T1000 (cell line): ENCODE measurements at places on chromosomes 11 and 22.

GRCh38 chr11:62081378-62082291 is 42.2 kb upstream of the INCENP start:
- DNase-seq: peak; percentile 71

DNA sequence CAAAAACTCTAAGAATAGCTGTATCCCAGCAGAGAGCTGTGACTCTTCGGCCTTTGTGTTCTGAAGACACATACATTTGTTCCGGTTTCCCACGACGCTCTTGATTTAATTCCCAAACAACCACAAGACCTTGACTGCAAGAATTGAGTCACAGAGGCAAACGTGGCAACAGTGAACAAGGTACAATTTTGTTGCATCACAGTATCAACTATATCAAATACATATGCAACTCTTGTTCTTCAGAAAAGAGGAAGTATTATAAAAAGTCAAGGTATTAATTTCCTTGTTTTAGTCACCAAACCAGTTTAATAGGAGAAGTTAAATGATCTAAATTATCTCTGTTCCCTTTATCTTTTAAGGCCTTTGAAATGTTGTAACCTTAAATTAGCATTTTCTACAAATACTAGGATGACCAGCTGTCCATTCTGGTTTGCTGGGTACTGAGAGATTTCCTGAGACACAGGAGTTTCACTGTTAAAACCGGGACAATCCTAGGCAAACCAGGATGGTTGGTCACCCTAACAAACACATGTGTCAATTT is 11.1 kb downstream of the HPS5 start:
- DNase-seq: no peak

DNA sequence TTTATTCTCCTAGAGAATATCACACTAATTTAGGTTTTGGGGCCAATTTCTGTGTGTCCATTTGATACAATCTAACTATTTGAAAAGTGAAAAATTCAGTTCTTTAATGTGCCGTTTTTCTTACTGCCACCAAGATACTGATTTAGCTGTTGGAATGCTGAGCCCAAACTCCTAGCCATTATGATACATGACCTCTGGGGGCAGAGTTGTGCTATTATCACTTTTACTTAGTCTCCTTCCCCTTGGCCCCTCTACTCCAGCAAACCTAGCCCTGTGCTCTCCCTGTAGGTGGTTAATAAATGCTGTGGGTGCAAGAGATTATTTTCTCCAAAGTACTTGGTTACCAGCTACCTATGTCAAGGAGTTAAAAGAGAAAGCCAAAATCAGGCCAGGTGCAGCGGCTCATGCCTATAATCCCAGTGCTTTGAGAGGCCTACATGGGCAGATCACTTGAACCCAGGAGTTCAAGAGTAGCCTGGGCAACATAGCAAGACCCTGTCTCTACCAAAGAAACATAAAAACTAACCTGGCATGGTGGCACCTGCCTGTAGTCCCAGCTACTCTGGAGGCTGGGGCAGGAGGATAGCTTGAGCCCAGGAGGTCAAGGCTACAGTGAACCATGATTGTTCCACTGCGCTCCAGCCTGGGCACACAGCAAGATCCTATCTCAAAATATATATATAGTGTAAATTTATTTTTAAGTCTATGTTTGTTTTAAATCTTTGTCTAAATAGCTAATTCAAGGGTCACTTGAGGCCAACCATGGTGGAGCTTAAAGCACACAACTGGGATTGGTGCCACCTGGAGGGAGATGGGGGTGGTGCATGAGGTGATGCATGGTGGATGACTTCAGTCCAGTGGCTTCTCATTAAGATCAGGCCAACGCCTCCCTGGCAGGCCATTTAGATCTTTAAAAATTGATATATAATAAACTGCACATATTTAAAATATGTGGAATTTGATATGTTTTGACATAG is 193.2 kb upstream of the PLET1 start:
- no peak for DNase-seq

DNA sequence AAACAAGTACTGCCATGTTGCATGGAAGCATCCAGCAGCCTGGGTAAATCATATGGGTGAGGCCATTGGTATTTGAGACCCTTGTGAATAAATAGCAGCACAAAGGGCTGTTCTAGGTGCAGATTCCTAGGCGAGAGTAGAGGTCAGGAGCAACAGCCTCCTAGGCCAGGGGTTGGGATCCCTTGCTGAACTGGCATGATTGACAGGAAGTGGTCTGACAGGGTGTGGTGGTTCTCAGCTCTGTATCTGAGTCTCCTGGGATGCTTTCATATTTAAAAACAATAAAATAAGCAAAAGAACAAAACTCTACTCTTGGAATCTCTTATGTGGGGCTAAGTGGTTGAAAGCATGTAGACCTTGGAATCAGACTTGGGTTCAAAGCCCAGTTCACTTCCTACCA is 35.8 kb downstream of the INSC start:
- no peak for DNase-seq

DNA sequence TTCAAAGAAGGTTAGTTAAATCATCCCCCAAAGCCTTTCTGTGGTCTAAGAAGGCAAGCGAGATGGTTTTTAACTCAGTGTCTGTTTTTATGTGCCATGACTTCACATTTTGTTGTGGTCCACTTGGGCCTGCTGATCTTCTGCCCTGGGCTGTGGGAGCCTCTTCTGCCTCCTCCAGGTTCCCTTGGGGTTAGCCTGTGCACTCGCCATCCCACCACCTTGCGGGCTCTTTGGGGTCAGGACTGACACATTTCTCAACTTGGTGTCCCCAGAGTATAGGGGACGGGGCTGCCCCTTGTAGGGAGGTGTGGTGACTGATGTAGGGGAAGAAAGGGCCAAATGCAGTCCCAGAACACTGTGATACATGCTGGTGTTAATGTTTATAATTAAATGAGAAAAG is 207.0 kb downstream of the TBC1D22A start:
- DNase-seq: no peak

GRCh38 chr11:78046486-78046854 is 17.2 kb upstream of the THRSP start:
- DNase-seq: no peak

DNA sequence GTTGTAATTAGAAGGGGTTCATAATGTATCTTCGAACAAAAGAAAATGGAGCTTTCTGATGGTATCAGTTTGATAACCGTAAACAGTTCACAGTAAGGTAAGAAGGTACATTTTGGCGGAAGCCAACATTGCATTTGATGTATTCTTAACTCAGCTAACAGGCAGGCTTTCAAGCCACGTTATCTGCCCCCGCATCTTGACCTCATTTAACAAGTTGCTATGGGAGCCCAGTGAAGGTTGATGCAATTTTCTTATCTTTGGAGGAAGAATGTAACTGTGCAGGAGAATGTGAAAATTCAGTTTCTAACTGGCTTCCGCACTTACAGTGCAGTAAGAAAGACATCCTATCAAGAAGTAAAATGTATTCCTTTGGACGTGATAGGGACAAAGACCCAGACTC is 110.6 kb downstream of the ETS1 start:
- DNase-seq: no peak

DNA sequence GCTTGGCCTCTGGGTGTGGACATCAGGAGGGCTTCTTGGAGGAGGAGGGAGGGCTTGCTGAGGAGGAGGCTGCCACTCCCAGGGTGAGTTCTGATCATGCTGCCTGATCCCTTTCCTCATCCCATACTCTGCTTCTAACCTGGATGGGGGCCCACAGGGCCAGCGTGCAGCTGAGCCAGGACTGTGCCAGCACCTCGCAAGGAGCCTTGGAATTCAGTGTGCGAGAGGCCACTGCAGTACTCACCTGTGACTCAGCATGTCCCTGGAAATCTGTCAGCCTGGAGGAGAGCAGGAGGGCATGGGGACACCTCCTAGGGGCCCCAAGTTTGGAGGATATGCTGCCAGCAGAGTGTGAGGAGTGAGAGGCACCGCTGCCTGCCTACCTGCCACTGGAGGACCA is 4.2 kb upstream of the GAB4 start:
- no peak for DNase-seq

DNA sequence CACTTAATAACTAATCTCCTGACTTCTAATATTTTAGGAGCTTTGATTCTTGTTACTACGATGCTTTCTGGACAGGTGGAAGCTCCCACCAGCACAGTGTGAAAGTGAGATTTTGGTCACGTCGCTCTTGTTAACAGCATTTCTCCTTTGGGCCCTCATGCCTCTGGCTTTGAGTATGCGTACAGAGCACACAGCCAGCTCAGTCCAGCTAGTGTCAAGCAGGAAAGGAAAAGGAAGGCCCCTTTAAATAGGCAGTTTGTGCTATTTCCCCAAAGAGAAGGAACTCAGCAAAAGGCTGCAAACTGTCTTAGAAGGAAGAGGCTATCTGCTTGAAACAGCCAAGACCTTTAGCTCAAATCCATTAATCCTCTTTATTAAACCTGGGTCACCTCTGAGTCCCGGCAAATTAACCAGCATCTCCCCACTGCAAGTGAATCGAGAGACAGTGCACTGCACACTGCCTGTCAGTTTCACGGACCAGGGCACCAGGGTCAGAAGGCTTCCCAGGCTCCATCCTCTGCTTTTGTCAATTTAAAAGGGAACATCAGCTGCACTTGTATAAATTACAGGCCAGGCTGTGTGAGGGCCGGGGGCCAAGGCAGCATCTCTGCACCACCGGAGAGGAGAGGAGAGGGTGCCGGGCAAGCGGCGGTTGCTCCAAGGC is 34.7 kb downstream of the OPCML start:
- DNase-seq: no peak

GRCh38 chr11:100562128-100562527 is 125.0 kb upstream of the ARHGAP42 start:
- peak; percentile 14 for DNase-seq

DNA sequence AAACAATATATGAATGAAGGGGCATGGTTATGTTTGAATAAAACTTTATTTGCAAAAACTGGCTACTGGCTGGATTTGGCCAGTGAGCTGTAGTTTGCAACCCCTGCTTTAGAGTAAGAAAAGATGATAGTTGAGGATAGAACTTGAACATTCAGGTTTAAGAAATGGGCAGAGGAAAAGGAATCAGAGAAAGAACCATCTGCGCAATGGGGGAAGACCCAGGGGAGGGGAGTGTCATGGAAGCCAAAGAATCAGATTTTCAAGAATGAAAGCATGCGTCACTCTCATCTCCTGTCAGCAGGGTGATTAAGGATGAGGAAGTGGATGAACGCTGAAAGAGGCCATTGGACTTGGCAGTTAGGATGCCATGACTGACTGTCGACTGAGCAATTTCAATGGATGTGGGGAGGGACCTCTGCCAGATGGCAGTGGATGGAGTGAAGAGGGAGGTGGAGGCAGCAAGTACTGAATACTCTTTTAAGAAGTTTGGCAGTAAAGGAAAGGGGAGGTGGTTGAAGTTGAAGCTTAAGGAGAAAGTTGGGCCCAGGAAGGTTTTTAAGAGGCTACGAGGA is 21.2 kb downstream of the FAT3 start:
- DNase-seq: no peak

GRCh38 chr11:125180413-125181305 is 16.1 kb downstream of the PKNOX2 start:
- DNase-seq: peak; percentile 46

DNA sequence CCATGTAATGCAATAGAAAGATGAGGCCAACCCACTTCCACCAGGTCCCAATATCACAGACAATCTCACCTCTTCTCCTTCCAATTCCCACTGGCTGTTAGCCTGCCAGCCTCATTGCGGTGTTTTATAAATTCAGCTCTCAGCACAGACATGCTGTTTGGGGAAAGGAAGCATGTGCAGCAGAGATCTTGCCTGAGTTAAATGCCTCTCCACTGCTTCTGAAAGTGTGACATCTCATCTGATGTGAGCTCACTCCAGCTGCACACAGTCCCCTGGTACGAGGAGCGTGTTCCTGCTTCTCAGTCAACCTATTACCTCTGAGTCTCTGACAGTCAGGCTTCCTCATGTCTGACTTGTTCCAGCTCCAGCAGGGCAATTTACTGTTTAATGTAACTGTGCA is 122.7 kb upstream of the GUCY1A2 start:
- DNase-seq: no peak

- no peak for DNase-seq
Measured at GRCh38 chr11:109729761-109730160, 307.8 kb downstream of the C11orf87 start.

DNA sequence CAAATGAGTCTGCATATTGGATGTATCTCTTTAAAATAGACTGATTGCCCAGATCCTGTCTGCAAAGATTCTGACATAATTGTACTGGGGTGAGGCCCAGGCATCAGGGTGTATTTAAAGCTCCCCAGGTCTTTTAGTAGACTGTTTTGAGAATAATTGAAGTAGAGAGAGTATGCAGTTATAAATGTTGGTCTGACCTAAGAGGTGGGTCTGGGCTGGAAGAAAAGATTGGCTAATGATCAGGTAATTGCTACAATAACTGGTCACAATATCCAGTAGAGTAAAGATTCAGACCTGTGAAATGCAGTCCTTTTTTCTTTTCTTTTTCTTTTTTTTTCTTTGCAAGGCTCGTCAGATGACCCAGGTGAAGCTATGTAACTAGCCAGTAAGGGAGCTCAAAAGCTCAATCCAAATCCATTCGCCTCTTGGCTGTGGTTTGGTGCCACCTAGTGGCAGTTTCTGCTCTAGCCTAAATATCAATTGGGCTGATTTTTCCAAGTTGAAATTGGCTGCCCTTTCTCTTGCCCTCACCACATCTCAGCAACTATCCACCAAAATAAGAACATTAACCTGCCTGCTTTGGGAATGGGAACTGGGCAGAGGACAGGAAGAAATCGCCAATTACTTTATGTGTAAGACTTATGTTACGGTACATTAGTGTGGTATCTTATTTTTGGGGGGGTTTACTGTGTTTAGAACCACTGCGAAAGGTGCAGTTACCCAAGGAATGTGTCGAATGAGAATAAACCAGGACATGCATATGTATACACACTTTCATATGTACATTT is 45.9 kb downstream of the ZNF143 start:
- DNase-seq: peak; percentile 12

DNA sequence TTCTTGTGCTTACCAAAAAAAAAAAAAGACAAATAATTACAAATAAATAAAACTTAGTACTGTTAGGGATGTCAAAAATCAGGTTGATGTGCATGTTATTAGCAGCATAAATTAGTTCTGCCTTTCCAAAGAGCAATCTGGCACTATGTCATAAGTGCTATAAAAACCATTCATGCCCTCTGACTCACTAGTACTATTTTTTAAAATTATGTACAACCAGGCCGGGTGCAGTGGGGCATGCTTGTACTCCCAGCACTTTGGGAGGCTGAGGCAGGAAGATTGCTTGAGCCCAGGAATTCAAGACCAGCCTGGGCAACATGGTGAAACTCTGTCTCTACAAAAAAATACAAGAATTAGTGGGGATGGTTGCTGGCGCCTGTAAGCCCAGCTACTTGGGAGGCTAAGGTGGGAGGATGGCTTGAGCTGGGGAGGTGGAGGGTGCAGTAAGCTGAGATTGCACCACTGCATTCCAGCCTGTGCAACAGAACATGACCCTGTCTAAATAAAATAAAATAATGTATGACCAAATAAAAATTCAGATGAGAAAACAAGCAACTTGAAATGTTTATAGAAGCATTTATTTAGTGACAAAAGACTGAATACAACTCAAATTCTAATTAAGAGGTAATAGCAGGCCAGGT is 25.3 kb downstream of the UEVLD start:
- DNase-seq: no peak

DNA sequence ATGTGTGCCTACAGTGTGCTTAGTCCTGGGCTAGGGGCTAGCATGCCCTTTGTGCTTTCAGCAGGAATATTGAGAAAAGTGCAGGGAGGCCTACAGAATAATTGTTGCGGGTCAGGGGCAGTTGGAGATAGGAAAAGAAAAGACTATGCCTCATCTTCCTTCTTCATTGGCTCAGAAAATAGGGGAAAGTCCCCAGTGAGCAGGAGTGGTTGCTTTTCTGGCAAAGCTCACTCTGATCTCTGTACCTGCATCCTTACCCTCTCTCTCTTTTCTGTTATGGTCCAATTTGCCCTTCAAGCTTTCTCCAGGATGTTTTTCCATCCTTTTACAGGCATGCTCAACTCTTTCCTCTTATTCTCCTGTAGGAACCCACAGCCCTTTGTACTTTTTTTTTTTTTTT is 29.5 kb upstream of the RRM1 start:
- no peak for DNase-seq
